ENCODE measurements at places on chromosomes 16 and 17. TPM values are rescaled to one million over a fixed set of nuclear protein-coding genes. Genes with fewer than 3 reads are reported as not detected.

The TEKT5 gene
- polyA plus RNA-seq: 0.79 TPM

The C16orf86 gene
- 1.3 TPM for polyA plus RNA-seq

The SCGB1C2 gene
- not detected for polyA plus RNA-seq

The KCTD5 gene
- polyA plus RNA-seq: 40.4 TPM

The CCL8 gene
- polyA plus RNA-seq: not detected

The ADGRG3 gene
- polyA plus RNA-seq: not detected

The NKD1 gene
- 0.15 TPM for polyA plus RNA-seq

The C1QTNF8 gene
- polyA plus RNA-seq: not detected

Measured in GM12878 (cell line).